SJSA1 (cell line): ENCODE measurements at places on chromosomes 16 and 17.
A peak's percentile ranks its signal among the peaks of the same experiment; 100 is the strongest.

GRCh38 chr16:58333985-58334384 lies 39.2 kb upstream of the PRSS54 start:
- no peak overlapping the region for H3K4me3 ChIP-seq
- H3K4me1 ChIP-seq = no peaks in the 10 kb centered on the region; the same call in 1 of the 2 replicates
- DNase-seq = no peak
- H3K36me3 ChIP-seq = no peaks in the 10 kb centered on the region
- H3K27ac ChIP-seq = no peak overlapping the region

DNA sequence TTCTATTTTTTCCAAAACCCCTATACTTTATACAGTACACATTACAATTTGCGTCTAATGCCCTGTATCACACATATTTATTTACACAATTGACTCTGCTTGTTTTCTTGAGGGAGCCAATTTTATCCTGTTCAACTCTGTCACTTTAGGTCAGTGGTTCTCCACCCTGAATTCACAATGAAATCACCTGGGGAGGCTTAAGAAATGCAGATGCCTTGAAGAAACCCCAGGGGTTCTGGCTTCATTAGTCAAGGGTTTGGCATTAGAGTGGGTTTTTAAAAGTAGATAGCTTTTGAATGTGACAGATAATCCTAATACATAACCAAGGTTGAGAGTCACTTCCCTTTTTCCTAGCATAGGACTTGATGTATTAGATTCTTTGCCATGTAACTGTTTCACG lies 398.6 kb upstream of the ERCC4 start:
- H3K4me1 ChIP-seq = no peaks in the 10 kb centered on the region
- no peak for DNase-seq
- H3K27ac ChIP-seq = no peak overlapping the region
- no peak overlapping the region for H3K4me3 ChIP-seq
- no peaks in the 10 kb centered on the region for H3K36me3 ChIP-seq

- DNase-seq = no peak
- no peak overlapping the region for H3K4me3 ChIP-seq
- H3K27ac ChIP-seq = no peak overlapping the region
- H3K4me1 ChIP-seq = peaks cover 11% of the 10 kb centered on the region
- H3K27me3 ChIP-seq = no peaks in the 10 kb centered on the region
These were observed 10.3 kb downstream of the TOB1 start for GRCh38 chr17:50855708-50856330.

GRCh38 chr16:11315510-11315909 lies 29.7 kb upstream of the RMI2 start:
- H3K4me1 ChIP-seq = peaks cover 86% of the 10 kb centered on the region
- H3K36me3 ChIP-seq = no peaks in the 10 kb centered on the region
- no peaks in the 10 kb centered on the region for H3K27me3 ChIP-seq
- H3K27ac ChIP-seq = peak overlapping the region; percentile 60

GRCh38 chr16:68760671-68761275 lies 23.7 kb downstream of the CDH1 start:
- H3K4me3 ChIP-seq = no peak overlapping the region
- peak; percentile 51 for DNase-seq
- H3K36me3 ChIP-seq = no peaks in the 10 kb centered on the region
- no peaks in the 10 kb centered on the region for H3K27me3 ChIP-seq
- H3K4me1 ChIP-seq = peaks cover 10% of the 10 kb centered on the region
